ENCODE measurements at places on chromosomes 7 and 10. TPM values are rescaled to one million over a fixed set of nuclear protein-coding genes. Genes with fewer than 3 reads are reported as not detected.

YAE1 gene
- polyA plus RNA-seq, result 22.5 TPM

NCF1 gene
- polyA plus RNA-seq, result 2.2 TPM

KCNH2 gene
- polyA plus RNA-seq, result 14.0 TPM

MYO1G gene
- 1.1 TPM for polyA plus RNA-seq

H2BK1 gene
- polyA plus RNA-seq, result not detected

HABP2 gene
- polyA plus RNA-seq, result 0.13 TPM

TAF6 gene
- 30.8 TPM for polyA plus RNA-seq

ACSL5 gene
- 3.5 TPM for polyA plus RNA-seq

FOXI2 gene
- polyA plus RNA-seq, result 0.25 TPM

CCDC172 gene
- polyA plus RNA-seq, result not detected

AGAP5 gene
- polyA plus RNA-seq, result 3.9 TPM

EPO gene
- not detected for polyA plus RNA-seq

CLIP2 gene
- polyA plus RNA-seq, result 18.4 TPM

LRMDA gene
- polyA plus RNA-seq, result 6.0 TPM

TRIM50 gene
- polyA plus RNA-seq, result 0.20 TPM

LLCFC1 gene
- not detected for polyA plus RNA-seq

TMEM225B gene
- polyA plus RNA-seq, result 0.63 TPM

TMEM196 gene
- 0.08 TPM for polyA plus RNA-seq

Data from muscle of back (tissue), 13 donors.